ENCODE measurements at places on chromosomes 2 and 18.

DNA sequence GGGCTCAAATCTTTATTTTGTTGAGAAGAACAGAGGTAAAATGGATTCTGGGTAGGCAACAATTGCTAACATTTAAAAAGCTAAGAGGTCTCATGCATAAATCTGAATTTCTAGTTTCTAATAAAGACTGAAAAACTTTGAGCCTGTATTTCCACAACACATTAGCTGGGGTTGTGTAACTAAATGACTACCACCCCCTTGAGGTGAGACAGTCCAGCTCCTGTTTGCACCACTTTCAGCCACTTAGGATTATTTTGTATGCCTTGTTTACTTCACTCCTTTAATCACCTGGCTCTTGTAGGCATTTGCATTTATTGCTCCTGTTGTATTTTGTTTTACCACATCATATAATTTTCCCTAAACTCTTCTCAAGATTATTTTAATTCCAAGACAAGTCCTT lies 376.6 kb downstream of the PTH2R start:
- DNase-seq = no peak

DNA sequence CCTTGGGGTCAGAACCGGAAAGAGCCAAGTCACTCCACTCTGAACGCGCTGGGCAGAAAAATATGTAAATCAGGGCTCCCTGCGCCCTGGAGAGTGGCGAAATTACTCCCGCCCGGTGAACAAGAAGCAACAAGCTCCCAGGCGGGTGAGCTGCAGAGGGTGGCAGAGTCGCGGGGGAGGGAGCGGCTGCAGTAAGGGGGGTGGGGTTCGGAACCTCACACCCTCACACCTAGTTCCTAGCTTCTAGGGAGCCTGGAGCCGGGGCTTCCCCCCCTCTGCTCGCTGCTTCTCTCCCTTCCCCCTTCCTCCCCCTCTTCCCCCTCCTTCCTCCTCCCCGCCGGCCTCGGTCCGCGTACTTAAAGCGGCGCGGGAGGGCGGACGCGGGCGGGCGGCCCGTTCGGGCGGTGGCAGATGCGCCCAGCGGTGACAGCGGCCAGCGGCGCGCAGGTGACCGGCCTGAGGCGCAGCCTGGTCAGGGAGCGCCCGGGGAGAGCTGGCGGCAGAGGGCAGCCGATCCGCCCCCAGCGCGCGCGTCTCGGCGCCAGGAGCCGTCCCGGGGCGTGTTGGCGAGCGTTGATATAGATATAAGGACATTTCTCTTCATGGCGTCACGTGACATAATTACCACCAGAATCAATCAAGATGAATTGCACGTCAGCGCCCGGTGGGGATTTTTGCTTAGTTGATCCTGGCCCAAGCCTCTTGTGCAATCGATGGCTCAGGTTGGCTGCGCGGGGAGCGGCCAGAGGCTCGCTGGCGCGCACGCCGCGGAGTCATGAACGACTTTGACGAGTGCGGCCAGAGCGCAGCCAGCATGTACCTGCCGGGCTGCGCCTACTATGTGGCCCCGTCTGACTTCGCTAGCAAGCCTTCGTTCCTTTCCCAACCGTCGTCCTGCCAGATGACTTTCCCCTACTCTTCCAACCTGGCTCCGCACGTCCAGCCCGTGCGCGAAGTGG lies at the start of gene HOXD11:
Gene HOXD11, plus strand, starts transcription at position 700 of the 959 bp plus-strand sequence. Its CDS starts 76 bp downstream, at position 776.
- DNase-seq = peak; percentile 61

DNA sequence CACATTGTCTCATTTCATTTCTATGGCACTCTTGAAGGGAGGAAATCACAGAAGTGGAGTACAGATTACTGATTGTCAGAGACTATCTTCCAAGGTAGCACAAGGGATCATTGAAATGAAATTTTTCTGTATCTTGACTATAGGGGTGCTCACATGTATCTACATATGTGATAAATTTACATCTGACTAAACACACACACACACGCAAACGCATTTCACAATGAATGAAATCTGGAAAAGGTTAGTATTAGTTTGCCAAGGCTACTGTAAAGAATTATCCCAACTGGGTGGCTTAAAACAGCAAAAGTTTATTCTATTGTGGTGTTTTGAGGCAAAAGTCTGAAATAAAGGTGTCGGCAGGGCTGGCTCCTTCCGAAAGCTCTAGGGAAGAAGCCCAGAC lies 144.6 kb downstream of the SH3BP4 start:
- no peak for DNase-seq

- DNase-seq = no peak
These were observed 17.6 kb downstream of the HDAC4 start for GRCh38 chr2:239383036-239383758.

DNA sequence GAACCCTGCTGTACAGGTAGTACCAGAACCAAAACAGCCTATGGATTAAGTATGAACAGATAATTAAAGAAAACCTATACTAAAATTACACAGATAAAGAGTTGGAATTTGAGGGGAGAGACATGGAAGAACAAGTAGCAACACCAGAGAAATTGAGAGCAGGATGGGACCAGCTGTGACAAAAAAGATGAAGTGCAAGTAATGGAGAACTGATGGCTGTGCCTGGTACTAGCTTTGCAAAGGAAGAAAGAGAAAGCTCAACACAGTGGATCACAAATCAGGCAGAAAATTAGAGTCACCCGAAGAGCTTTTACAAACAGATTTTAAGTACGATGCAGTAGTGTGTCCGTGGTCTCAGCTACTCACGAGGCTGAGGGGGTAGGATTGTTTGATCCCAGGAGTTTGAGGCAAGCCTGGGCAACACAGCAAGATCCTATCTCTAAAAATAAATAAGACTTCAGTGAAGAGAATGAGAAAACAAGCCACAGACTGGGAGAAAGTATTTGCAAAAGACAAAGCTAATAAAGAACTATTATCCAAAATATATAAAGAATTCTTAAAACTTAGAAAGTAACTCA lies 46.5 kb downstream of the CUL3 start:
- DNase-seq = no peak

DNA sequence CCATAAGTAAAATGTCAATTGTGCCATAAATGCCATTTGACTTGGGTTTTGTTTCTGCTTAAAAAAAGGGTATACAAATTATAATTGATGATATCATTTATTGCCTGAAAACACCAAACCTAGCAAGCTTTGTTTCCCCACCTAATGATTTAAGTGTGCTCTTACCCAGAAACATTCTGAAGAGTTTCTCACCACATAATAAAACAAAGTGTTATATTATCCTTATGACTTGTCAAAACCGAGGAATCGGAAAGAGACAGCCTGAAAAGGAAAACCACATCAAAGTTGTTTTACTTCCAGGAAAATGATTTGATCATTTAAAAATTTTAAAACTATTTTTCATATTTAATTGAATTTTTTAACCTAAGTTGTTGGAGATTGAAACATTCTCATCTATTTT lies 170.5 kb upstream of the SLC39A10 start:
- no peak for DNase-seq

GRCh38 chr18:79195716-79196683 lies 126.8 kb downstream of the ATP9B start:
- DNase-seq = no peak

DNA sequence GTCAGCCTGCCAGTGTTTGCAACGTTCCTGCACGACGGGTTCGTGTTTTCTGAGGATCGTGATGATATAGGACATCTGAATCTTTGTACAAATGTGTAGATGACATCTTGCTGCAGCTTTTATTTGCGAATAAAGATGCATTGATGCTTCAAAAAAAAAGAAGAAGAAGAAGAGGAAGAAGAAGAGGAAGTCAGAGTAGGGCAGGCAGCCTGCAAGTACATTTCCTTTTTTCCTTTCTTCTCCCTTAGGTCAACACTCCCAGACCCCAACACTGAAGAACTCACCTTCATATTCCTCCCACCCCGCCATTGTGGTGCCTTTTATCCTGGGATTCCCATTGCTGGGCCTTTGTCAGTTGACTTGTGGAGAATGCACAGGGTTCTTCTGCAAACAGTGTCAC lies 91.5 kb downstream of the FHOD3 start:
- no peak for DNase-seq

DNA sequence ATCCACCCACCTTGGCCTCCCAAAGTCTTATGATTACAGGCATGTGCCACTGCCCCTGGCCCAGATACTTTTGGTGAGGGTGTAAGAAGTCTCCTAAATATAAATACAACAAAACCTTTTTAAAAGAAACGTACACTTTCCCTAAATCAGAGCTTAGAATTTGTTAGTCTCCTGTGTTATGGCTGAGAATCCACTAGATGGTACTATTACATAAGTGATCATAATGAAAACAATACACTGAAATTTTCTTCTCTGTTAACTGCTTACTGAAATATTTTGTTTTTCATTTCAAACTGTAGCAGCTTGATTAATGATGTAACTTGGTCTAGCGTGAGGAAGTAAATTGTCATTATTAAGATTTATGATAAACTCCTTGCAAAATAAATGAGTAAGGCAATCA lies 74.8 kb upstream of the FAM98A start:
- peak; percentile 17 for DNase-seq

- no peak for DNase-seq
These were observed 2.0 kb upstream of the RUFY4 start for GRCh38 chr2:218066926-218067515.

GRCh38 chr2:7539760-7540159 lies 622.5 kb downstream of the RNF144A start:
- peak; percentile 17 for DNase-seq

DNA sequence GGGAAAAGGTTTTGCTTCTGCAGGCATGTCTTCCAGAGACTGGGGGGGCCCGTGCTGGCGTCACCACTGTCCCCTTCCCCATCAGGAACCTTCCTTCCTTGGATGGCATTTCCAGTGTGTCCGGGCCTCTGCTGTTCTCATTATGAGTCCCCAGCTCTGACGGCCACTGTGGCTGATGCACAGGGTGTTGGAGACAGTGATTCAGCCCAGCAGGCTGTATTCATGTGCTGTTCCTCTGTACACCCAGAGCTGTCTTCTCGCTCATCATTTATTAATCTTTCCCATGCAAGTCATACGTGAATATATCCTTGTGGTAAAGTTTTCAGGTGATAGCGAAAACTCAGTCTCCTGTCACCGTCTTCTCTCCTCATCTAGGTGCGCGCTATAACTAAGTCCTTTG lies 57.7 kb downstream of the ASAP2 start:
- peak; percentile 76 for DNase-seq

GRCh38 chr2:185484602-185485001 lies 254.0 kb upstream of the FSIP2 start:
- no peak for DNase-seq

DNA sequence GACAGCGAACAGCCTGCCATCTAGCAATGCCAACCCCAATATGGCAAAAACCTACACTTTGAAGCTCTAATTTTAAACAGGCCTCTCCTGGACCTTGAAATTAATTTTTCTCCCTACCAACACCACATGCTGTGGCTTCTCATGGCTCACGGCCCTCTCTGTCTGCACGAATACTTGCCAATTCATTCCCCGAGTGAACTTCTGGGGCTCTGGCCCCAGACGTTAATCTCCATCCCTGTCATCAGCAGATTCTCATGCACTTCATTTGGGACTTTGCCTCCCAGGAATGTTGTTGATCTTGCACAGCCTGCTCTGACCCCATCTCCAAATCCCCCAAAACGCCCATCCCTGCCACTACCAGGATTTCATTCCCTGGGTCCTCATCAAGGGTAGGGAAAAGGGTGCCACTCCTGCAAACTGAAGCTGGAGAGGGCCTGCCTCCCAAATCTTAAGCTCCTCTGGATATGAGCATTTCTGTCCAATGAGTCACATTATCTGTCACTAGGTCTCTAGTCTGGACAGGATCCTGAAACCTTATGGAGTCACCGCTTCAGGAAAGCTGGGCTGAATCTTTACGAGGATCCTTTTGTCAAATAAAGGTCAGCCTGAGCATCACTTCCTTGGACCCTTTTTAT lies 10.4 kb downstream of the FIGLA start:
- peak; percentile 82 for DNase-seq

DNA sequence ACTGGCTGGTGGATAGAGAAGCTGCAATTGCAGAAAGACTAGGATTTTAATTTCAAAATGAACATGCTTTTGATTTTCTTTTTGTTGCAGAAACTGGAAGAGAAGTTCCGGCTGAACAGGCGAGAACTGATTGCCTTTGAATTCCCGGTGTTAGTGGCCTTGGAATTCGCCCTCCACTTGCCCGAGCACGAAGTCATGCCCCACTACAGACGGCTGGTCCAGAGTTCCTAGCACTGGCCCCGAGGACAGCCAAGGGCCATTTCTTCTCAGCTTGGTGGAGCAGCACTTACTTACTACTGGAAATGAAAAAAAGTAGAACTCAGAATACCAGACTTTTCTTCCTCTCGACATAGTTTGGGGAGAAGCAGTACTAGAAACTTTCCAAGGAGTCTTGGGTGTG lies 121.9 kb downstream of the CABLES1 start:
- no peak for DNase-seq

DNA sequence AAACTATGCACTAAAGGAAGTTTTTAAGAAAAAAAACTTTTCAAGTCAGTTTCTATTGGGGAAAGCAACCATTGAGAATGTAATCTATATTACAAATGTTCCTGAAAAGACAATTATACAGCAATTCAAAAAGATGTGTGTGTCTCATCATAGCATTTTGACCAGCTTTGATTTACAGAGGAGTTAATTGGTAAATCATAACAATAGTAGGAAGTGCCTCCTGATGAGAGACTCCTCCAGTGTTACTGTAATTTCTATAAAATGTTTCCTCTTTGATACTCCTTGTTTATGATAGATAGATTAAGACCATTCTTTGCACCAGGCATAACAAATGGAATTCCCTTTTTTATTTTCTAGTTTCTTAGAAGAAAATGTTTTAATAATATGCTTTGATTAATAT lies 249.9 kb downstream of the CALCRL start:
- no peak for DNase-seq

GRCh38 chr2:143334837-143335236 lies 205.6 kb downstream of the ARHGAP15 start:
- no peak for DNase-seq

- DNase-seq = peak; percentile 21
These were observed 70.4 kb downstream of the APLF start for GRCh38 chr2:68537809-68538208.

GRCh38 chr2:83970217-83970929 lies 488.7 kb downstream of the SUCLG1 start:
- no peak for DNase-seq

- no peak for DNase-seq
These were observed 584.2 kb downstream of the SUCLG1 start for GRCh38 chr2:83874712-83875430.

DNA sequence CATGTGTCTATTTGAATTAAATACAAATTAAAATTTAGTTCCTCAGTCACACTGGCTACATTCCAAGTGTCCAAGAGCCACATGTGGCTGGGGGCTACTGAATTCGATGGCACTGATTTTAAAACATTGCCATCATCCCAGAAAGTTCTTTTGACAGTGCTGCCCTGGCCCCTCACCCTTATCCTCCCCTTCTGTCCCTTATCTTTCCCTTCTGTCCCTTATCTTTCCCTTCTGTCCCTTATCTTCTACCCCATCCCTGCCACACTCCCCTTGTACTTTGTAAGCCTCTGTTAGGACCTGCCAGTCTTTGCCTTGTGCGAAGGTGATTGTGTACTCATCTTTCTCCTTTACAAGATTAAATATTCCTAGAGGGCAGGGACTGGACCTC lies 85.2 kb downstream of the DNMT3A start:
- DNase-seq = no peak

DNA sequence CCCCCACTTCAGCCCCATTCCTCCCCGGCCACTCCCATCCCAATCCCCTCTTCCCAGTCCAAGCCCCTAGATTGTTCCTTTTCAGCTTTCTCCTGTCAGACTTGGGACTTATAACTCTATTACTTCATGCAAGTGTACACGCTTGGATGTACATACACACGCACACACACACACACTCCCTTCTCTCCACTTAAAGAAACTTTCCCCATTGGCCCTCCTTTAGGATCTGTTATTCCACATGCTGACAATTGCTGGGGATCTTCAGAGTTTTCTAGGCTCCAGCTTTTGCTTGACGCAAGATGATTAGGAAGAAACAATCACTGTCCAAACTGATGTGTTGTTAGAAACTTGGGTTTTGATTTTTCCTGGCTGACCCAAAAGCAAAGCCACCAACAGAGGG lies 75.4 kb downstream of the CDK15 start:
- no peak for DNase-seq

All from AG20443 (cell line).